ENCODE measurements at places on chromosomes 4 and X.
A peak's percentile ranks its signal among the peaks of the same experiment; 100 is the strongest.

GRCh38 chr4:87934157-87934704 is 41.3 kb upstream of the SPP1 start:
- no peak for DNase-seq

GRCh38 chr4:150007512-150007911 is 70.7 kb upstream of the DCLK2 start:
- DNase-seq, result no peak

DNA sequence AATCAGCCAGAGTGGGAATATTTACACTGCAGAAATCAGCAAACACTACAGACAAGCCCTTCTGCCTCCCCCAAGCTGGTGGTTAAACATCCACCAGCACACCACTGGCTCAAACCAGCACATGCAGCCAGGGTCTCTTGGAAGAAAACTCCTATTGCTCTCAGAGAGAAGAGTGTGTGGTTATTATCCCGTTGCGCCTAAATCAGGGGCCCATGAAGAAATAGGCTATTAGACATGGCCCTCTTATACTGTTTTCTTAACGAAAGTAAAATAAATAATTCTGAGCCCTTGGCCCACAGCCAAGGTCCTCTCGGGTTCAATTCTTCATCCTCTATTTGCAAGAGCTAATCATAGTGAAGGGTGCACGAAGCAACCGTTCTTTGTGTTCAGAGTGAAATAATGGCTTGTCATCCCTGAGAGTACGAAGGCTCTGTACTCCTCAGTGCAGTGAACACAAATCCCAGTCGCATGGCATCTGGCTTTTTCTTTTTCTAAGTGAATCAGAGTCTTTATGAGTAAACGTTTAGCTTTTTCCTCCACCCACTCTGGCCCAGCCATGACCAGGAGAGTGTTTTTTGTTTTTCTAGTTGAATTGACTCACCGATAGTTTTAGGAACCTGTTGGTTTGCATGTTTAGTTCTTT is 33.4 kb upstream of the RBM47 start:
- DNase-seq, result peak; percentile 99

- peak; percentile 82 for DNase-seq
These were observed at the start of gene ZCCHC18 for GRCh38 chrX:104112326-104112951. Gene ZCCHC18 (plus strand): TSS chrX:104112523. CDS start chrX:104114112, 1,589 bp downstream.

- peak; percentile 19 for DNase-seq
These were observed 83.3 kb upstream of the HTR2C start for GRCh38 chrX:114500622-114501021.

DNA sequence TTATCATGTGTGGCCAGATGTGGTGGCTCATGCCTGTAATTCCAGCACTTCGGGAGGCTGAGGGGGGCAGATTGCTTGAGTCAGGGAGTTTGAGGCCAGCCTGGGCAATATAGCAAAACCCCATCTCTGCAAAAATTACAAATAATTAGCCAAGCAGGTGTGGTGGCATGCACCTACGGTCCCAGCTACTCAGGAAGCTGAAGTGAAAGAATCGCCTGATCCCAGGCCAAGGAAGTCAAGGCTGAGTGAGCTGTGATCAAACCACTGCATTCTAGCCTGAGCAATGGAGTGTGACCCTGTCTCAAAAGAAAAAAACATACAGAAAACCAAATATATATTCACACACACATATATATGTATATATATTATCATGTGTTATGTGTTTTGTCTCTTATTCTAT is 15.0 kb downstream of the APELA start:
- no peak for DNase-seq

GRCh38 chr4:139958739-139959098 is 195.3 kb downstream of the MAML3 start:
- peak; percentile 2 for DNase-seq

DNA sequence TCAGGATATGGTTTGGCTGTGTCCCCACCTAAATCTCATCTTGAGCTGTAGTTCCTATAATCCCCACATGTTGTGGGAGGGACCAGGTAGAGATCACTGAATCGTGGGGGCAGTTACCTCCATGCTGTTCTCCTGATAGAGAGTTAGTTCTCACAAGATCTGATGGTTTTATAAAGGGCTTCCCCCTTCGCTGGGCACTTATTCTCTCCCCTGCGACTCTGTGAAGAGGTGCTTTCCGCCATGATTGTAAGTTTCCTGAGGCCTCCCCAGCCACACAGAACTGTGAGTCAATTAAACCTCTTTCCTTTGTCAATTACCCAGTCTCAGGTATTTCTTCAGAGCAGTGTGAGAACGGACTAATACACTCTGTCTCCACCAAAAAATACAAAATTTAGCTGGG is 291.9 kb downstream of the BCOR start:
- no peak for DNase-seq

DNA sequence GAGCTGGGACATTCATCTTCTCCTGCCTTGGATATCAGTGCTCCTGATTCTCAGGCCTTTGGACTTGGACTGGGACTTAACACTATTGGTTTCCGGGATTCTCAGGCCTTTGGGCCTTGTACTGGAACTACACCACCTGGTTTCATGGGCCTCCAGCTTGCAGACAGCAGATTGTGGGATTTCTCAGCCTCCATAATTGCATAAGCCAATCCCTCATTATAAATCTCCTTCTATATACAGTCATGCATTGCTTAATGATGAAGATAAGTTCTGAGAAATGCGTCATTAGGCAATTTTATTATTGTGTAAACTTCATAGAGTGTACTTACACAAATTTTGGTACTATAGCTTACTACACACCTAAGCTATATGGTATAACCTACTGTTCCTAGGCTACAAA is 8.9 kb upstream of the CCNG2 start:
- no peak for DNase-seq

DNA sequence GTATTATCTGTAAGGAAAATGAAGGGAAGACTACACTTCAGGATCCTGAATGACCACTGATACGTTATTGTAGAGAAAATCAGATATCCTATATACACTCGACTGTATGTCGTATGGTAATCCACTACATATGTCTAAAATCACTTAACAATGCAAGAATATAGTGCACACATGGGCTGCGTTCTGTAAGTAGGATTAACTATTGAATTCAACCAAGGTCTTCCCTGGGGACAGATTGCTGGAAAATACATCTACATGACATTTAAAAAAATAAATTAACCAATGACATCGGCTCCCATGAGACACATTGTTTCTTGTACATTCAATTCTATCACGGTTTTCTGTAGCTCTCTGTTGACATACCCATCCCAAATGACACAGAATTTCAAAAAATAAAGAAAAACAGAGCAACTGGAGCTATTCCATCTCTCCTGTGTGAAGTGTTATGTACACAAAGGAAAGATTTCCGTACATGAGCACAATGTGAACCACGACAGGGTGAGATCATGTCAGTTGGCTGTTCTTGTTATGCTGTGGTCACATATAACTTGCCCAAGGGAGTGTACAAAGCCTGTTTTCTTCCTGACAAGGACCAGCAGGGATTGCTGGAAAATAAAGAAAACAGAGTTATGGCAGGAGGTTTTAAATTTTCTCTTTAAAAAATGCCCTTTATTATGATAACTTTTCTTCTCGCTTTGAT is 6.1 kb downstream of the ENOX2 start:
- no peak for DNase-seq
